SW480 (cell line): ENCODE measurements at places on chromosomes 3 and 15.

DNA sequence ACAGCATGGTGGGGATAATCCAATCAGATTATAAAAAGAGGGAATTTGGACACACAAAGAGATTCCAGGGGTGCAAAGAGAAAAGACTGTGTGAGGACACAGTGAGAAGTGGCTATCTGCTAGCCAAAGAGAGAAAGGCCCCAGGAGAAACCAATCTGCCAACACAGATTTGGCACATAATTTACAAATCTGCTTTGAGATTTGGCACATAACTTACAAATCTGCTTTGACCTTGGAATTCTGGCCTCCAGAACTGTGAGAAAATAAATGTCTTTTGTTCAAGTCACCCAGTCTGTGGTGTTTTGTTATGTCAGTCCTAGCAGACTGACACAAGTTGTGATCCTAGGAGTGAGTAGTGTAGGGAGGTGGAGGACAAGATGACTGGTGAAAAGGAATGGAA, 3.5 kb upstream of the TM4SF18 start:
- no peak for DNase-seq

DNA sequence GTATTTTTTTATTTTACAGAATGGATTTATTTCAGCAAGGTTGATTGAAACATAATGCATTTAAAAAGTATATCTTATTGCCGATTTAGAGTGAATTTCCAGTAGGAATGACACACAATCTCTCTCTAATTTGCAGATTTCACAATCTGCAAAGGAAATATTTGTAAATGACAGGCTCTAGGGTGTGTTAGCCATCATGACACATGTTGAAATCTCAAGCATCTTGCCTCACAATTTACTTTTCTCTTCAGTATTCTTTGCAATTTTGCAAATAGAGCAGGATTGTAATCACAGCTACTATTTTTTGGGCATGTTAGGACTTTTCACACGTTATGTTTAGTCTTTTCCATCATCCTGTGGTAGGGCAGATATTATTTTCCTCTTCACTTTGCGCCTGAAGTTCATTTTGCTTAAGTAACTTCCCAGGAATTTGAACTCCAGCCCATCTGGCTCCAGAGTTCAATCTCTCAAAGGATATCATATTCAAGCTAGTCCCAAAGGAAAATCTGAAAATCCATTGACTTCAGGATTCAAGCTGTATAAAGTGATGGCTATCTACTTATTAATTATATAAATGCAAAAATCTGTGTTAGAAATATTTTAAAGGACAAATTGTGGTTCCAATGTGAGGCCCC, 55.4 kb downstream of the ATP13A4 start:
- no peak for DNase-seq

GRCh38 chr15:94174399-94174802, 57.0 kb upstream of the MCTP2 start:
- no peak for DNase-seq

DNA sequence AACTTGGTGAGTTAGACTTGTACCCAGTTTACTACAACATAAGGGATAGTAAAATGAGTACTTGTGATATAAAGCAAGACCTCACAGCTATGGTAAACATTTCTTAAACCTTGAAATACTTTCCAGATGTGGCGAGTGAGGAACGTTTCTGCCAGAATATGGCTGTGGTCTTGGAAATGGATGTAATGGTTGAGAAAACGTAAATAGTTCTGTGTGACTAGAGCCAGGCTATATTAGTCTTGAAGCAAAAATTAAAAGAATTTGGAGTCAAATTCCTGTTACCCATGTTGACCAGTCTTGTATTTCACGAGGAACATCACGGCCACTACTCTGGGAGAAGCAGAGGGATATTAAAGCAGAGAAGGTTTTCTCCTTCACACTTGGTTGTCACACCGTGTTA, 15.3 kb downstream of the OR4F15 start:
- no peak for DNase-seq

GRCh38 chr3:42451546-42452230, 41.3 kb upstream of the LYZL4 start:
- no peak for DNase-seq

GRCh38 chr15:23038726-23039142, 635 bp downstream of the TUBGCP5 start:
- DNase-seq = peak; percentile 41

DNA sequence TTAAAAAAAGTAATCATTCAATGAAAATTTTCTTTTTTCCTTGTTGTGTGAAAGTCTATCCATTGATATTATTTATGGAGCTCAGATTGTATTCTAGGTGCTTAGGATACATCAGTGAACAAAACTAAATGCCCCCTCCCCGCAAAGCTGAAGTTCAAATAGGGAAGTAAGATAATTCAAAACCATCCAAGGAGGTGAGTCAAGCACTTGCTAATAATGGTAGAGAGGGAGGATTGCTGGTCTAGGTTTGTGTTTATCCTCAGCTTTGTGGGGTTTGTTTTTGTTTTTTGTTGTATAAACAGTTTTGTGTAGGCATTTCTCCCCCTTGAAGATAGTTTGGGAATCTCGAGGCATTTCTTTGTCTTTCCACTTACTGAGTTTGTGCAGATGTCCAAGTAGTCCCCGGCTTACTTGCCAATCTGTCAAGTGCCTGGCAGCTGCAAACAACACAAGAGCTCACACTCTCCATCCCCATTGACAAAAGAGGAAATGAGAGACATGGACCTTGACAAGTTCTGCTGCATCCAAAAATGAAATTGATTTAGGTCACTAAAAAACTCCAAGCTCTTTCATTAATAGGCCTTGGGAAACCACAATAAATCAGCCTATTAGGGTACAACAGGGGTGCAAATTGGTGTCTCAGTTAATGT, 575.8 kb upstream of the TBL1XR1 start:
- DNase-seq = no peak

DNA sequence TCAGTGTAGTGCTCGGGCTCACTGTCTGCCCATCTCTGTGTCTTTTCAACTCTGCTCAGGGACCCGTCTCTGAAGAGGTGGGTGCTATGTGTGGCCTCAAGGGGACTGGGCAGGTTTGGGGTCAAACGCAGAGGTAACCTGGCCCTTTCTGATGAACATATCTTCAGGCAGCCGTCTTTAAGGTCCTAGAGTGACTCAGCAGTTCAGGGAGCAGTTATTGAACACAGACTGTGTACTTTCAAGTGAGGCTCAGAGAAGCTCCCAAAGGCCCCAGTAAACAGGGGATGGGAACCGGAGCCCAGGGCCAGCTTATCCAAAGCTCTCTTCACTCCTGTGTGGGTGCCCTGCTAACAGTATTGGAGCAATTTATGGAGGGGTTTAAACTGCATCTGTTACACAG, 73.1 kb downstream of the WDR76 start:
- no peak for DNase-seq

- no peak for DNase-seq
These were observed 1222.1 kb downstream of the OTOL1 start for GRCh38 chr3:162718697-162719096.

DNA sequence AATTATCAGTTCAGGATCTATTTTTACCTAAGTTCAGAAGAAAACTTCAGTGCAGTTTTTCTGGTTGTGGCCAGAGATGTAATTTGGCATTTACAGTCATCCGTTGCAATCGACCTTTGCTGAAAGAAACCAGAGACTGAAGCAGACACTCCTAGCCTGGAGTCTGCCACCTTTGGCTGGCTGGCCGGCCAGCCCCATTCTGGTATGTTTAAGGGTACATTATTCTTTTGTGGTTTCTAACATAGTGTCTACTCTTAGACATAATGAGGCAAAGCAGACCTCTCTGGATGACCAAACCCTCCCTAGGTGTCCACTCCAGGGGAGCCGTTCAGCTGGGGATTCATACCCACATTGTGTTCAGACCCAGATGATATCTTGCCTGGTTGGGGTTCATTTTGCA, 275.9 kb upstream of the TPM1 start:
- no peak for DNase-seq

- peak; percentile 61 for DNase-seq
These were observed 17.4 kb upstream of the ANKRD34C start for GRCh38 chr15:79265167-79265566.

DNA sequence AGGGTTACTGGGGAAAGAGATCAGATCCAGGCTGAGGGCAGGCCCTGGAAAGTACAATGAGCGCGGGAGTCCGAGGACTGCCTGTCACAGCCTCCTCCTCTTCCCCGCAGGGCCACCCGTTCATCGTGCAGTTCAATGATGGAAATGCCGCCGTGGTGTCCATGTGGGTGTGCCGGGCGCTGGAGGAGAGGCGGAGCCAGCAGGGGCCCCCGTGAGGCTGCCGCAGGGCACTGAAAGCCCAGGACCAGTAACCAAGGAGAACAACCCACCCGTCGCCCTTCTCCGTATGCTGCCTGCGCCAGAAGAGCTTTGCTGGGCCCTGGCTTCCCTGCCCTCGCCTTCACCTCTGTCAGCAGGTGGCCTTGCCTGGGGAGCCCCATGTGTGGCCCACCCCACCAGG, 18.8 kb upstream of the SKOR1 start:
- no peak for DNase-seq

DNA sequence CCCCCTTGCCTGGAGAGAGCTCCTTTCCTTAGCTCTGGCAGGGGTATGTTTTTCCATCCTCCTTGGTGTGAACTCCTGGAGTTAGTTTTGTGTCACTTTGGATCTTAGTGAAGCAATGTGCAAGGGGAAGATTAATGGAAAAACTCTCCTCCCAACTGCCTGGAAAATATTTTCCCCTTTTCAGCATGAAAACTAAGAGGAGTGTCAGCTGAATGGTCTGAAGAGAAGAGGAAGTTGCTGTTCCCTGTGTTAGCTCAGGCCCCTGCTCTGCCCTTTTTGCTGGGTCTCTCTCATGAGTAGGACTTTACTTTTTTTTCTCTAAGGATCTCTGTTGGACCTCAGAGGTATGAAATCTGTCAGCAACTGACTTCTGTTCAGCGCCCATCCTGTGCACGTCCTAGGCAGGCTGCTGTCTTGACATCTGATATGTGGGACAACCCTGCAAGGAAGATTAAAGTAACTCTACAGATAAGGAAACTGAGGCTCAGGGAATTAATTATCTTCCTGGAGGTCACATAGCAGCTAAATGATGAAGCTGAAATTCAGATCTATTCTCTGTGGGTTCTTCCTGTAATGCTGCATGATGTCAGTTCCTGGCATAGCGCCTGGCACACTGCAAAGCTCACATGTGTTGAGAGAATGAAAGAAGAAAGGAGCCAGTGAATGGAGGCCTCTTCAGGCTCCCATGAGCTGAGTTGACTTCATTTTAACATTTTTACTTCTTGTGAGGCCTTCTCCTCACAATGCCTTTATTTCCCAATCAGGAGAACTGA, 109.7 kb upstream of the GALNT15 start:
- DNase-seq = no peak

- DNase-seq = peak; percentile 19
These were observed 60.2 kb downstream of the MAP3K13 start for GRCh38 chr3:185423178-185423577.

- DNase-seq = no peak
These were observed 300.6 kb downstream of the MECOM start for GRCh38 chr3:169362868-169363267.

GRCh38 chr15:91927585-91927984, 74.1 kb downstream of the SLCO3A1 start:
- DNase-seq = no peak

DNA sequence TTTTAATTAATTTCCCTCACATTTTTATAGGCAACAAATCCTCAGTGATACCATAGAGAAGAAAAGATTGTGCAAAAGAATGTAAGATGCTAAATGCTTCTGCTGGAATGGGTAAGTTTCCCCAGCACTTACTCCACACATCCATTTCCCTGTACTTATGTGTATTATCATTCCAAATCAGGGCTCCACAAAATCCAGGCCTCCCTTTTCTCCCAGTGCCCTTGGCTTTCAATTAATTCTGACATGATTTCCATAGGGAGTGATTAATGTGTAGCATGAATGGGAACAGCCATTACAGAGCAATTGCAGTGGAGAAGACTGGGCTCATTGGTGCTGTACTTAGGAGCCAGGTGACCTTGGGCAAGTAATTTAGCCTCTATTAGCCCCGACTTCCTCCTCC, 41.3 kb upstream of the UBE2E1 start:
- no peak for DNase-seq

DNA sequence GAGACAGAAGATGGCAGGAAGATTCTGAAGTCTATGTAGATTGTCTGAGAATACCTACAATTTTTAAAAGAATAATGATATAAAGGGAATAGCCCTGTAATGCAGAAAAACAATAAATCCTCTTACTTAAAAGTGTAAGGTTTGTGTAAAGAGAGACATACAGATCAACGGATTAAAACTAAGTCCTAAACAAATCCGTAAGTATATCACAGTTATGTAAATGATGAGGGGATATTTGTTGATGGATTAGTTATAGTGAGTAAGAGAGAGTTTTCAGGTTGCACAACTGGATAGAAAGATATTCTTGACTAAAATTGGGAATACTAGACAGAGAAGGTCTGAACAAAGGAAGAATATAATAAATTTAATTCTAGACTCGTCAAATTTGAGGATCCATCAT, 179.6 kb downstream of the TBC1D5 start:
- no peak for DNase-seq
